Placental pericyte (primary cell): ENCODE measurements at places on chromosomes 12 and 14. TPM values are rescaled to one million over a fixed set of nuclear protein-coding genes. Genes with fewer than 3 reads are reported as not detected.

TFCP2 gene
- total RNA-seq = 9.6 and 9.8 TPM in 2 replicates

KCNC2 gene
- not detected in 2 replicates for total RNA-seq

CLMN gene
- total RNA-seq = 0.14 and 2.6 TPM in 2 replicates

YEATS4 gene
- total RNA-seq = 15.5 and 21.9 TPM in 2 replicates

C12orf56 gene
- 2.8 and 4.3 TPM in 2 replicates for total RNA-seq

CEBPE gene
- not detected in 2 replicates for total RNA-seq

PZP gene
- not detected in 2 replicates for total RNA-seq

SYNE3 gene
- total RNA-seq = 16.9 and 19.0 TPM in 2 replicates

CRACR2A gene
- 2.2 and 9.9 TPM in 2 replicates for total RNA-seq

GPR135 gene
- total RNA-seq = 3.3 and 4.2 TPM in 2 replicates

TUBA1B gene
- 336 and 3,581 TPM in 2 replicates for total RNA-seq

PLEKHG7 gene
- not detected in 2 replicates for total RNA-seq

IL26 gene
- total RNA-seq = not detected in 2 replicates

PTPRO gene
- total RNA-seq = 0.72 TPM in 1 of 2 replicates, not detected in the other

C12orf54 gene
- total RNA-seq = not detected in 2 replicates

SHMT2 gene
- 254 and 673 TPM in 2 replicates for total RNA-seq

WNT1 gene
- total RNA-seq = not detected in 2 replicates

IQSEC3 gene
- total RNA-seq = under 0.01 TPM in 1 of 2 replicates, not detected in the other

GPR68 gene
- total RNA-seq = 6.1 and 26.9 TPM in 2 replicates

C3AR1 gene
- total RNA-seq = 0.29 and 1.1 TPM in 2 replicates

FAM90A1 gene
- total RNA-seq = under 0.01 and 0.14 TPM in 2 replicates

STAC3 gene
- total RNA-seq = 0.43 and 0.66 TPM in 2 replicates

ABCC9 gene
- 0.22 and 0.72 TPM in 2 replicates for total RNA-seq

GPR84 gene
- total RNA-seq = not detected in 2 replicates

IL23A gene
- total RNA-seq = not detected in 2 replicates

TSPAN19 gene
- not detected in 2 replicates for total RNA-seq

GPRC5D gene
- total RNA-seq = not detected in 2 replicates

CLEC4C gene
- total RNA-seq = not detected in 2 replicates

KRT82 gene
- not detected in 2 replicates for total RNA-seq

TAS2R42 gene
- not detected in 2 replicates for total RNA-seq

HOXC10 gene
- 3.1 and 5.2 TPM in 2 replicates for total RNA-seq

EXOC3L4 gene
- 0.86 and 2.4 TPM in 2 replicates for total RNA-seq

RNASE3 gene
- not detected in 2 replicates for total RNA-seq

GPR162 gene
- 1.1 TPM in 2 replicates for total RNA-seq

OTX2 gene
- not detected in 2 replicates for total RNA-seq

DICER1 gene
- total RNA-seq = 44.9 and 81.5 TPM in 2 replicates

TAMALIN gene
- total RNA-seq = 1.9 and 5.0 TPM in 2 replicates

OAS2 gene
- total RNA-seq = 5.0 and 14.7 TPM in 2 replicates
